Activated CD8-positive, alpha-beta memory T cell treated with anti-CD3 and anti-CD28 coated beads, Interleukin-2, amount 10 ng/mL, durations not matched to agents 7 days and 5 days (primary cell): ENCODE measurements at places on chromosomes 11 and 22. TPM values are rescaled to one million over a fixed set of nuclear protein-coding genes. Genes with fewer than 3 reads are reported as not detected.

Gene DUSP8
- 1.1 TPM for total RNA-seq

Gene APOL4
- 22.6 TPM for total RNA-seq

Gene OR8A1
- total RNA-seq, result not detected

Gene OR4A16
- total RNA-seq, result not detected

Gene LARGE2
- total RNA-seq, result 0.54 TPM

Gene TOMT
- not detected for total RNA-seq

DNA sequence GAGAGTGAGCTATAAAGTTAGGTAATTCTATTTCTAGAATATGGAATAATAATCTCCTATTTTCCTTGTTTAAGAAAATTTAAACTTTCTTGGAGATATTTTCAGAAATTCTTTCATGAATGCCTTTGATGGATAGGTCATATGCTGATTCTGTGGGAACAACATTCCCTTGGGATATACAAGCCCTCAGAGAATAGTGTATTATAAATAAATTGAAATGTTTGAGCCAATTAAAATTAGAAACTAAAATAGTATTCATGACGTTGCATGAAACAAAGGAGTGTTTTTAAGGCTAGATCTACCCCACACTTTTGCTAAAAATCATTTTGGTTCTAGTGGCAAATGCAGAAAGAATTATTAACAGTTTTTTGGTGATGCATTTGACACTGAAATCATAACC, 269.3 kb upstream of the ANO3 start:
- H3K27me3 ChIP-seq, result no peaks in the 10 kb centered on the region
- no peak for DNase-seq
- H3K4me3 ChIP-seq, result no peak overlapping the region
- H3K4me1 ChIP-seq, result no peaks in the 10 kb centered on the region
- no peak overlapping the region for H3K27ac ChIP-seq
- no peaks in the 10 kb centered on the region for H3K36me3 ChIP-seq

- H3K36me3 ChIP-seq, result no peaks in the 10 kb centered on the region
- no peaks in the 10 kb centered on the region for H3K4me1 ChIP-seq
- peaks cover 13% of the 10 kb centered on the region for H3K27me3 ChIP-seq
- H3K4me3 ChIP-seq, result no peak overlapping the region
- H3K27ac ChIP-seq, result no peak overlapping the region
Measured at GRCh38 chr11:94728541-94728940, 39.6 kb upstream of the AMOTL1 start.

GRCh38 chr11:130847517-130847916, 68.8 kb downstream of the SNX19 start:
- H3K27ac ChIP-seq, result no peak overlapping the region
- DNase-seq, result no peak
- no peak overlapping the region for H3K4me3 ChIP-seq
- H3K27me3 ChIP-seq, result peaks cover 7% of the 10 kb centered on the region
- H3K4me1 ChIP-seq, result no peaks in the 10 kb centered on the region
- no peaks in the 10 kb centered on the region for H3K36me3 ChIP-seq

DNA sequence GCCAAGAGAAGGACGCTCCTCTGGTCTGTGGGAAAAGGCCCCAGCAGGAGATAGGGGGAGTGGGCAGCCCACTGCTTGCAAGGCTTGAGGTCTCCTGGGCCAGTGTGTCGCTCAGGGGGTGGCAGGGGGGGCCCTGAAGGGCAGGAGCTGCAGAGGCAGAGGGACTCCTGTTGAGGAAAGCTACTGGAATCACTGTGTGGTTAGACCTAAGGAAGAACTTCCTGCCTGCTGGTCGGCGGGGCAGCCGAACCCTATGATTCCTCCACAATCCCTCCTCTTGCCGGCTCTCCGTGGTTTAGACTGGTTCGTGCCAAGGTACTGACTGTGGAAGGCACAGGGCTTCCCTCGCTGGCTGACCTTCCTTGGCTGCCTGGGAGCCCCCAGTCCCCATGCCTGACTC, 6.2 kb downstream of the GP1BB start:
- DNase-seq, result no peak
- H3K27ac ChIP-seq, result no peak overlapping the region
- peaks cover 10% of the 10 kb centered on the region for H3K4me1 ChIP-seq
- H3K36me3 ChIP-seq, result no peaks in the 10 kb centered on the region
- H3K4me3 ChIP-seq, result no peak overlapping the region

DNA sequence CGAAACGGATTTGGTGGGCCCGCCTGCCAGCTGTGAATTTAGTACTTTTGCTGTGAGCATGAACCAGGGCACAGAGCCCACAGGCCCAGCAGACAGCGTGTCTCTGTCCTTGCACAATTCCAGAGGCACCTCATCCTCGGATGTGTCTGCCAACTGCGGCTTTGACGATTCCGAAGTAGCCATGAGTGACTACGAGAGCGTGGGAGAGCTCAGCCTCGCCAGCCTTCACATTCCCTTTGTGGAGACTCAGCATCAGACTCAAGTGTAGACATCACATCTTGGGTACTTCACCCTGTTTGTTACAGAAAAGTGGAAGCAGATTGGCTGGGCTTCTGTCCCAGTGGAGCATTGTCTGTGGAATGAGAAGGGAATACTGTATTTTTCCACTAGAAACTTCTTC, 78.6 kb upstream of the MTNR1B start:
- H3K36me3 ChIP-seq, result no peaks in the 10 kb centered on the region
- no peak for DNase-seq
- no peaks in the 10 kb centered on the region for H3K4me1 ChIP-seq
- no peak overlapping the region for H3K4me3 ChIP-seq
- H3K27me3 ChIP-seq, result no peaks in the 10 kb centered on the region

DNA sequence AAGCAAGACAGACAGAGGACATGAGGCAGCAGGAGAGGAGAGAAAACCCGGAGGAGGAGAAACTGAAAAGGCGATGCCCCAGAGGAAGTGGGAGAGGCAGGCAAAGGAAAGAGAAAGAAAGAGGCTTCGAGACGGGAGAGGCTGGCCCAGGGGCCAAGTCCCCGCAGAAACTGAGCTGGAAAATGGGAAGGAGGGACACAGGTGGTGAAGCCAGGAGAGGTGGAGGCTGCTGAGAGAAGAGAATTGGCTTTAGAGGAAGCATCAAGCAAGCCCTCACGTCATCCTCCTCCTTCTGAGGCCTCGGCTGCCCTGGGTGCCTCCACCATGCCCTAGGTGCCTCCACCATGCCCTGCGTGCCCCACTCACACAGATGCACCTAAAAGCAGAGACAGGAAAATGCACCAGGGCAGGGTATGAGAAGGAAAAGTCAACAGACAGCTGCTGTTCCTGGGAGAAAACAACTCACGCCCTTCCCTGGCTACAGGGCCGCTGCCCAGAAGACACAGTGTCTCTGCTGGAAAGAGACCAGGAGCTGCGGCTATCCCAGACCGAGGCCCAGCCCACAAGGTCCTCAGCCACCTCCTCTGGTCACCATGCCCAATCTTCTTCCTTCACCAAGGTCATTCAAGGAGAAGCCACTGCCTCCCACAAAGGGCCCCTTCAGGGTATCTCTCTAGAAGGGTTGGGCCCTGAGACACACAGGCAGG, 14.3 kb downstream of the FXYD6 start:
- H3K27ac ChIP-seq, result peak overlapping the region; percentile 28
- H3K4me3 ChIP-seq, result no peak overlapping the region
- H3K27me3 ChIP-seq, result peaks cover 23% of the 10 kb centered on the region
- H3K4me1 ChIP-seq, result peaks cover 13% of the 10 kb centered on the region
- peak; percentile 30 for DNase-seq

DNA sequence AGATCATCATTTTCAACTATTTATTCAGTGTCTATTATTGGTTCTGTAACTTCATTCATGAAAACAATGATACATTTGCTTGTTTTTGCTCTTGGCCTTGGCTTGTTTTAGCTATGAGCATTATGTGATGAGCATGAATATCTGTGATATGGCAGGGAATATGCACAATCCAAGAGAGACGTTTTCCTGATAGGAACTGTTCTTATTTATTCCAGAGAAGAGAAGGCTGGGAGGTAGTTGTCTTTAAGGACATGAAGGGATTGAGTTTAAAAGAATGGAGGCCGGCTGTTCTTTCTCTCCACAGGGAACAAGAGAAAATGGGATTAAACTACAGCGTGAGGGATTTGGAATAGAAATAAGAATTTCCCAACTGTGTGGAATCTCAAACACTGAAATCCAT, 30.3 kb downstream of the BLID start:
- H3K4me3 ChIP-seq, result no peak overlapping the region
- no peak for DNase-seq
- H3K36me3 ChIP-seq, result no peaks in the 10 kb centered on the region
- H3K4me1 ChIP-seq, result no peaks in the 10 kb centered on the region
- no peaks in the 10 kb centered on the region for H3K27me3 ChIP-seq

GRCh38 chr11:134230339-134230738, 5.9 kb downstream of the VPS26B start:
- no peak overlapping the region for H3K27ac ChIP-seq
- DNase-seq, result no peak
- H3K4me1 ChIP-seq, result peaks cover 71% of the 10 kb centered on the region
- no peak overlapping the region for H3K4me3 ChIP-seq
- peaks cover 6% of the 10 kb centered on the region for H3K36me3 ChIP-seq

GRCh38 chr11:66856496-66857233, at the start of gene LRFN4:
Gene LRFN4 (plus strand): TSS chr11:66857064. CDS start chr11:66857745, 681 bp downstream.
- peaks cover 16% of the 10 kb centered on the region for H3K4me1 ChIP-seq
- H3K36me3 ChIP-seq, result no peaks in the 10 kb centered on the region
- H3K27me3 ChIP-seq, result no peaks in the 10 kb centered on the region
- H3K27ac ChIP-seq, result peak within 1 kb of the TSS; percentile 88
- H3K4me3 ChIP-seq, result peak within 1 kb of the TSS; percentile 82

GRCh38 chr11:70153133-70153727, 49.9 kb upstream of the FADD start:
- H3K36me3 ChIP-seq, result no peaks in the 10 kb centered on the region
- H3K4me3 ChIP-seq, result no peak overlapping the region
- no peak for DNase-seq

DNA sequence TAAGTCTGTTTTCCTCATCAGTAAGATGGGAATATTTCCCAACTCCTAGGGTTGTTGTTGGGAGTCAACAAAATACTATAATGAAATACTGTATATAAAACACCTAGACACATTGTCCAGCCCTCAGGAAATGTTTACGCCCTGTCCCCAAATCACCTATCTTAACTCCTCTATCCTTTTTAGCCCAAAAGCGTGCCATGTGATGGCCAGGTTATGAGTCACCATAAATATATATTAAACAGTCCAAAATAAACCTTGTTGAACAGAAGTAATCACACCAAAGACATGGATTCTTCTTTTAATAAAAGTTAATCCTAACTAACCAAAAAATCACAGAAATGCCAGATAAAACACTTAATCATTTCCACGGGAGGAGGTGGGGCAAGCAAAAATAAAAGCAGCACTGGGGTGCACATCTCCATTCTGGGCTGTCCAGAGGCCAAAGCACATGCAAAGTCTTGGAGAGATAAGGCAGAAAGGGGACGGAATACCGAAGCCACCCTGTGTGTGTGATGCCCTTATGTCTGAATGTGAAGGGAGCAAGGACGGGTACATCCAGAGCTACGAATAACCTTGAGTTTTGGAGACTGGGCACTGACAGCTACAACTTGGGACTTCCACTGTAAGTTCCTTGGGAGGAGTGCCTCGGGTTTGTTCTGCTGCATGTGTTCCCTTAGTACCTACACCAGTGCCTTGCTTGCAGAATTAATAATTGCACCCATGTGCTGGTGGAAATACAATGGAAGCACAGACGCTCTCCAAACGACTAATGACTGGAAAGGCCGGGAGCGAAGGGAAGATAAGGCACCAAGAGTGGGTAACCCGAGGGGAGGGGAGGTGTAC, 1.1 kb downstream of the OSBP start:
- peaks cover 55% of the 10 kb centered on the region for H3K4me1 ChIP-seq
- DNase-seq, result no peak
- peak overlapping the region; percentile 99 for H3K4me3 ChIP-seq
- no peaks in the 10 kb centered on the region for H3K27me3 ChIP-seq
- peak overlapping the region; percentile 95 for H3K27ac ChIP-seq

DNA sequence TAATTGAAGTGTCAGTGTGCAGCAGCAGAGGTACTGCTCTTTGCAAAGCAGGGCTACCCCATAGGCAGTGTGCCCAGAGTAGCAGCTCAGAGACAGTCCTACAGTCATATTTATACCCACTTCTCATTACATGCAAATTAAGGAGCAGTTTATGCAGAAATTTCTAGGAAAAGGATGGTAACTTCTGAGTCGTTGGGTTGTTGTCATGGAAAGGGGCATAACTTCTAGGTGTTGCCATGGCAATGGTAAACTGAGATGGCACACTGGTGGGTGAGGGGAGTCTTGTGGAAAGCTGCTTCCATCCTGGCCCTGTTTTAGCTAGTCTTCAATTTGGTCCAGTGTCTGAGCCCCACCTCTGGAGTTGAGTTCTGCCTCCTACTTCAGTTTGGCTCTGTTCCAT, 77.4 kb downstream of the MN1 start:
- no peaks in the 10 kb centered on the region for H3K27me3 ChIP-seq
- H3K36me3 ChIP-seq, result no peaks in the 10 kb centered on the region
- no peaks in the 10 kb centered on the region for H3K4me1 ChIP-seq

GRCh38 chr22:48366591-48366990, 1461.1 kb downstream of the BRD1 start:
- no peaks in the 10 kb centered on the region for H3K27me3 ChIP-seq
- no peak overlapping the region for H3K4me3 ChIP-seq
- no peak overlapping the region for H3K27ac ChIP-seq
- H3K4me1 ChIP-seq, result no peaks in the 10 kb centered on the region

- no peak overlapping the region for H3K4me3 ChIP-seq
- H3K36me3 ChIP-seq, result peaks cover 14% of the 10 kb centered on the region
- no peak overlapping the region for H3K27ac ChIP-seq
- DNase-seq, result no peak
- H3K4me1 ChIP-seq, result peaks cover 38% of the 10 kb centered on the region
- H3K27me3 ChIP-seq, result no peaks in the 10 kb centered on the region
Measured at GRCh38 chr11:126333142-126333541, 22.3 kb upstream of the ST3GAL4 start.

- no peak for DNase-seq
- H3K27ac ChIP-seq, result no peak overlapping the region
- H3K27me3 ChIP-seq, result no peaks in the 10 kb centered on the region
- no peaks in the 10 kb centered on the region for H3K4me1 ChIP-seq
Measured at GRCh38 chr11:41999066-41999465, 539.6 kb upstream of the LRRC4C start.

GRCh38 chr11:133911171-133911570, 45.6 kb downstream of the IGSF9B start:
- no peak for DNase-seq
- H3K27me3 ChIP-seq, result no peaks in the 10 kb centered on the region
- H3K27ac ChIP-seq, result no peak overlapping the region
- peaks cover 2% of the 10 kb centered on the region for H3K36me3 ChIP-seq
- no peak overlapping the region for H3K4me3 ChIP-seq

DNA sequence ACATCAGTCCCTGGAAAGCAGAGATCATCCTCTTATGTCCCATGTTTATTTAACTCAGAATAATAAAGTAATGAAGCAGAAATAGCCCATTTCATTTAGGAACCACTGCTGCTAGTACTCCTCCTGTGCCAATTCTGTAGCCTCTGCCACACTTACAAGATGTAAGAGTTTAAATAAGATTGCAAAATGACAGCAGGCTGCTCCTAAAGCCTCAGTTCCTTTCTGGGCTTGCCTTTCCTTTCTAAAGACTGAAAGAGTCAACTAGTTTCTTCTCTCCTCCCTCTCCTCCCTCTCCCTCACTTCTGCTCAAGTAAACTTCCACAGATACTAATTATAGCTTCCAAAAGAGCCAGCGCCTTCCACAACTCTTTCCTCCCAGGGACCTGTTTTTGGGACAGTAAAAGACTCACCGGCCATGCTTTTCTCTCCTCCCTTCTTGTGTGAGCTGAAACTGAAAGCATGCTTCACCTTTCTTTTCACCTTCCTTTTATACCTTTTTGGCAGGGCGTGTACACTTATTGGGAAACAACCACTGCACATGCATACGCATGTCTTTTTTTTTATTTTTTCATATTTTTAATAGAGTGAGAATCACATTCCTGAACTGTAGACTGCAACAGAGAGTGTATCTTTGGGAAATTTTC, 26.1 kb upstream of the CARD16 start:
- H3K27me3 ChIP-seq, result no peaks in the 10 kb centered on the region
- DNase-seq, result no peak
- H3K4me1 ChIP-seq, result peaks cover 27% of the 10 kb centered on the region
- peaks cover 11% of the 10 kb centered on the region for H3K36me3 ChIP-seq
